G401 (cell line): ENCODE measurements at places on chromosomes 4 and X.

GRCh38 chr4:172698256-172698655 is 470.4 kb upstream of the GALNT7 start:
- no peak for DNase-seq

GRCh38 chr4:87805971-87806370 is 6.6 kb downstream of the IBSP start:
- DNase-seq = no peak

DNA sequence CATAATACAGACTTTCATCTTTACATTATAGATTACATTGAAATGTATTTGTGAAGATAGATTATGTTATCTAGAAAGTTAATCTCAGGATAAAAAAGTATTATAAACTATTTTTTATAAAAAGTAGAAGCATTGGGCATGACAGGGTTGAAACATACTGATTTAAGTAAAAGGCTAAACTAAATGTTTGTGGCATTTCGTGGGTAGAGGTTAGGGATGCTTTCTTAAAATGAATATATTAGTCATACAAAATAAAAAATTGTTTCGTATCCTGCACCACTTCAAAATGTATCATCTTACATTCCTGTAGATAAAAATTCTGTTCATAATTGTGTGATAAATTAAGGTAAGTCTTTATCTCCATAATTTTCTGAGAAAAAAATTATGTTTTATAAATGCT is 603.6 kb downstream of the SPRY1 start:
- DNase-seq = no peak

DNA sequence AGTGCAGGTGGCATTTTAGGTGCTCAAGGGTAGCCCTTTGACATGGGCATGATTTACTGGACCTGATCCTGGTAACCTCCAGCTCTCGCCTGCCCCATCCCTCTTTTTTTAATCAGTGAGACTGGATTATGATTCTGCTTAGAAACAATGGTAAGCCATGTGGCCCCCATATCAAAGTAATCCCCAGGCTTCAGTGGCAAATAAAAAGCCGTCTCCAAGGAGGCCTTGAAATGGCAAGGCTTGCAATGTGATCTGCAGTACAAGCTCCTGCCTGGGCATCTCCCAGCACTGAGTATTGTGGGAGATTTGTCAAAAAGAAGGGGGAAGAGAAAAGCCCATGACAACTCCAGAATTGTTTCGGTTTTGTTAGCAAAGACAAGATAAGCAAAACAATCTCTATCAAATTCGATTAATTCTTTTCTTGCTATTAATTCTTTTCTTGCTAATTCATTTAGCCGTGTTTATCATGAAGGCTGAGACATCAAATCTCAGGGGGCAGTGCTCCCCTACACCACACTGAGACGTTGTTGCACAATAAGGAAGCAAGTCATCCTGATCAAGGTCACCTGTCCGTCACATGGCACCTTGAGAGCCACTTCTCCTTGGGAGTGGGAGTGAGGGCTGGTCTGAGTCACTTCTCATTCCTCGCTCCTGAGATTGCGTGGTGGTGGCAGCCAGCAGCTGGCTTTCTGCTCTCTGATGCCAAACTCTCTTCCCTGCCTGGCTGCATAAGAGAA is 312.7 kb upstream of the GATB start:
- DNase-seq = no peak

DNA sequence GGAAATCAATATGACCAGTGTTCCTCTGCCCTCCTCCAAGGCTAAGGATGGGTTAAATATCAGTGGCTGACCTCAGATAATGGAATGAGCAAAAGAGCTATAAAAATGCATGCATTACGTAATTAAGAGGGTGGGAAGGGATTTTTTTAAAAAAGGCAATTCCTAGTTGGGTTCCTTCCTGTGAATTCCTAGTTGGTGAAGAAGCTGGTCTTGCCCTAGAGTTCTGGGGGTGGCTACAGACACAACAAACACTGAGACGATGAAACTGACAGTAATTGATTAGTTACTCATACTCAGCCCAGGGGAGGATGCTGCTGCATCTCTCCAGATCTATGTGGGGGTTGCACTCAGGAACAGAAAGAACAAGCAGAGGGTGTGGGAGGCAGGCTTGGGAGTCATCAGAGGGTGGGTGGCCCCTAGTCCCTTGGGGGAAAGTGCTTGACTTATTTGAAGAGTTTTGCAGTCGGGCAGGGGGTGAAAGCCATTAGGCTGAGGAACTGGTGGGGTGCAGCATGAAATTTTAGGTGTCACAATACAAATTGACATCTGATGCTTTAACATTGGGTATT is 662.0 kb upstream of the FRG1 start:
- no peak for DNase-seq

- no peak for DNase-seq
These were observed 31.6 kb downstream of the TRMT44 start for GRCh38 chr4:8472158-8472688.
